ENCODE measurements at places on chromosomes 5 and 9.
A peak's percentile ranks its signal among the peaks of the same experiment; 100 is the strongest.

DNA sequence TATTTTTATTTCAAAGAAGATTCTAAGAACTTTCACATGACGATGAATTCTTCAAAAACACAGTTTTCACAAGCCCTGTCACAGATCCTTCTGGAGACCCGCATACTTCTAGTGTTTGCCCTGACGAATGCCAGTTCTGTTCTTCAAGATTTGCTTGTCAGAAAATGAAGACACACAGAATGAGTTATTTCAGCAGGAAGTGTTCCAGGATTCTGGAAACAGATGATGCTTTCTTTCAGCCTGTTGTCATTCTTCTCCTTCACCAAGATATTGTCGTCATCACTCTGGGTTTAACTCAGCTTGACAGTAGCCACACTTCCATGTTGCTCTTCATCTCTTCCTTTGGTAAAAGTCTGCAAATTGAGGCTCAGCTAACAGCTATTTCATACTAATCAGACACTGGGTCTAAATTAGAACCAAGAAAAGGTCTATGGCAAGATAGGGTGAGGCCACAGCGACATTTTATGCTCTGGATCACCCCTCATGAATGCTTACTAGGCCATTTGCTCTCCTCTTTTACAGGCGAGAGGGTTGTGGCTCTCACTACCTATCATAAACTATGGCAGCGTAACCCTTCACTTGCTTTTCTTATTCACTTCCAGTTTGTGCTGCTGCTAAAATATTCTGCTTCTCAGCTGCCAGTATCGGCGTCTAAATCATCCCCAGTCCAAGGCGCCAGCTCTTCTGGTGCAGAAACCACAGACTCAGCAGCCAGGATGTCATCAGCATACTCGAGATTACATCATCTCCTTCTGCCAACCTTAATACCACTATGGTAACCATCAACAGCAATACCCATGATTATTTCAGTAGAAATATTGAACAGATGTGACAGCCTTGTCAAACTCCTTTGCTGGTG, 159.6 kb upstream of the TBCA start:
- no peak for DNase-seq

DNA sequence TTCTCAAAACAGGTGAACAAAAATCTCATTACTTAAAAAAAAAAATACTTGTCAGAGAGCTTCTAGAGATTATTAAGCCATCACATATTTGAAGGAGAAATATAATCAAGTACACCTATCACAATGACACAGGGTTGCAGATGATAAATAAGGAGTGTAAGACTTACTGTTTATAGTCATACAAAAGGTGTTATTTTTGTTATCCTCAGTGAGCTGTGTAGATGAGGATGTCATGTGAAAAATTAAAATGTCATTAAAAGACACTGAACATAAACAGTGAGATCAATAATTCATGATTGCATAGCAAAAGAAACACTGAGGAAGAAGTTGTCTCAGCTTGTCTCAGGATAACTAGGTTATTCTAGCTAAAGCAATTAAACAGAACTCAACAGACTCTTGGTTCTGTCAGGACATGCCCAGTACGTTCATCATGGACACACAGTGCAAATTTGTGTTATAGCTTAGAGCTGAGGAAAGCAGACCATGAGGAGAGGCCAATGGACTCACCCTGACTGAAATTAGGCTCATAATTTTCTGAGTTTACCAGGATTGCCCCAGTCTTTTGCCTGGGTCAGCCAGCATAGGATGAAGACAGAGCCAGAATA, 1162.6 kb upstream of the C9orf72 start:
- DNase-seq: no peak

- no peak for DNase-seq
Observed at GRCh38 chr9:450057-450456, 235.4 kb downstream of the DOCK8 start.

DNA sequence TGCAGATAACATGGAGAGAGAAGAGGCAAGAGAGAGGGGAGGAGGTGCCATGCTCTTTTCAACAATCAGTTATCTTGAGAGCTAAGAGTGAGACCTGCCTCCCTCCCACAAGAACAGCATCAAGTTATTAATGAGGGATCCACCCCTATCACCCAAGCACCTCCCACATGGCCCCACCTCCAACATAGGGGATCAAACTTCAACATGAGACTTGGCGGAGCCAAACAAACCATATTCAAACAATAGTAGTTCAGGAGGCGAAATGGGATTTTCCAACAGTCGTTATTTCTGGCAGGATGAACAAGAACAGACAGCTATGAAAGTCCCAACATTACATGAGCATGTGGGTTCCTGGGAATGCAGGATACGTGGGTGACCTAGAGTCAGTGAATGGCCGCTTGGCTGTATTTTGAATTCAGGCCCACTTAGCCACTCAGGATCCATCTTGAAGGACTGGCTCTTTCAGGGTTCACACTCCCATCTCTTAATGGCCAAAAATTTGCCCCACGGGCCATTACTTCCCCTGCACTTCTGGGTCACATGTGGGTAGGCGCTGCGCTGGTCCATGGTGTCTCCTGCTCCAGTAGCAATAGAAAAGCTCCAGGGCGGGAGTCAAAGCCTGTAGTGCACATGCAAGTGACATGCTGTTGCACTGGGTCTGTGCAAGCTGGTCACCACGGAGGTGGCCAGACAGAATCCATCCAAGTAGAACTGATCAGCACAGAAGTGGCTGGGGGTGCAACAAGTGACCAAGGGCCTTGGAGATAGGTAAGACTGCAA, 7.1 kb upstream of the FAF2 start:
- no peak for DNase-seq

DNA sequence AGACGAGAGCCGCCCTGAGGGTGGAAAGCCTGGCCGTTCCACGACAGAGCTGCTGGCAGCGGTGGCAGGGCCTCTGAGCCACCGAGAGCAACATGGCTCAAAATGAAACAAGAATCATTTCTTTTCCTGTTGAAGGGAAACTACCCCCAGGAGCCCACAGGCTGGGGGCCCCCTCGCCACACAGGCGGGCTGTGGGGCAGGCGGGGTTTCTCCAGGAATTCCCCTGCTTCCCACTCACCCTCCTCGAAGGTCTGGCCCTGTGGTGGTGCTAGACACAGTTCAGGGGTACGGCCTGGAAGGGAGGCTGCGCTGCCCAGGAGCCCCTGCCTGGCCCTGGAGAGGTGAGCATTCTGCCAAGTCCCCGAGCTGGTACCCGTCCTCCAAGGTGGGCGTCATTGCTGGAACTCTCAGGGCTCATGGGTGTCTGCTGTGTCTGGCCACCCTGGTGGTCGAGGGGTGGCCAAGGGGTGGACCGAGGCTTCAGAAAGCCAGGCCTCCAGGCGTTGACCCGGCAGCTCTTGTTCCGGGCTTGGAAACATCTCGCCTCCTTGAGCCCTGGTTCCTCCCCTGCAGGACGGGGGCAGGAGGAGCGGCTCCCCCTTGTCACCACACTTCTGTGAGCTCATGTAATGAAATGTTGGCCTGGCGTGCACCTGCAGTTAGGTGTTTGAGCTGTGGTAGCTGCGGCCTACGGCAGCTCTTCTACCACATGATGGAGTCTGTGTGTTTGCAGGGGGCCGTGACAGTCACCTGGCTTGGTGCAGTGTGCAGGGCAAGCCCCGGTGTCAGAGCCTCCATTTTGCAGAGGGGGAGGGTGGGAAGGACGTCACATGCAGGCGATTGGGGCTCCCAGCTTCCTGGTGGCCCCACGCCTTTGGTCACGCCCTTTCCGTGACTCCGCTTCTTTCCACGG, 65.3 kb downstream of the RXRA start:
- no peak for DNase-seq

GRCh38 chr5:34022121-34022705, 14.4 kb upstream of the AMACR start:
- peak; percentile 53 for DNase-seq

DNA sequence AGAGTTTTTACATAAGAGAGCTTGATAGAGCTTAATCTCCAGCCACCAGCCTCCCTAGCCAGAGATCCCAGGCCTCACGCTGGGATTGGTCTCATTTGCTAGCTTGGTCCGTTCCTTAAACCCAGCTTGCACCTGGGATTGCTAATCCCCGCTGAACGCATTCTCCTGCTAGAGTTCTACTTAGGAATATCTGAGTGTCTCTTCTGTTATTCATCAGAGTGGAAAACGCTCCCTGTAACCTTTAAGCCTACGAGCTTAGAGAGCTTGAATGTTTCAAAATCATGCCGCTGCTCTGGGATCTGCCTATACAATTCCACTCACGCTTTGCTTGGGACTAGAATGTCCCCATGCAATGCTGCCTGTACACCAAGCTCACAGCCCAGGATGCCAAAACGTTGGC, 201.8 kb downstream of the NSG2 start:
- no peak for DNase-seq

DNA sequence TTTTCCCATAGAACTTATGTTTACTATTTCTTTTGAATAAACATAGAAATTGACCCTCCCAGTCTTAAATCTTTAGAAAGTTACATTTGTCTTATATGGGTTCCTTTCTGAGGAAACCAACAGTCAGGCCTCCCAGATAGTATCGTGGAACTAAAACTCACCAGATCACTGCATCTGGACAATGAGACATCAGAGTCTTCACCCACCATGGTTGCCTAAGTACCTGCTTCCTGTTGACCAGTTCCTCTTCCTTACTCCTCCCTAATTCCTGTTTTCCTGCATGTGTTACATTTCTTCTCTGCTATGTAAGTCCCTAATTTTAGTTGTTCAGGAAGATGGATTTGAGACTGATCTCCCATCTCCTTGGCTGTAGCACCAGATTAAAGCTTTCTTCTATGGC, 462.2 kb downstream of the DIRAS2 start:
- DNase-seq: no peak

DNA sequence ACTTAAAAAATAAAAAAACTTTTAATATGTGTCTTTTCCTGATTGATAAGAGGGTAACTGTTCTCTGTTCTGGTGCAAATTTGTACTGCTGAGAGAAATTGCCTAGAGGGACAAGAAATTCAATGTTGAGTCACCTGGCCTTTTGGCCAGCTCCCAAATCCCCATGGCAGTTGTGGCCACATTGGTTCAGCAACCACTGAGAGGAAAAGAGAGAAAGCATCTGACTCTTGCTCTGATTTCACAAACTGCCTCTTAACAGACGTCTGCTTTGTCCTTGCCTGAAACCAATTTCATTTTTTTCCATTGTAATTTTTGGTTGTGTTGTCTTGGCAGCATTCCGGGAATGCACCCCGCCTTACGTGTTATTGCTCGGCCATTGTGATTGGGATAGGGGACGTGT, 42.4 kb downstream of the NTRK2 start:
- DNase-seq: peak; percentile 44

- DNase-seq: no peak
Observed at GRCh38 chr5:98777295-98777694, 3.8 kb downstream of the RGMB start.

DNA sequence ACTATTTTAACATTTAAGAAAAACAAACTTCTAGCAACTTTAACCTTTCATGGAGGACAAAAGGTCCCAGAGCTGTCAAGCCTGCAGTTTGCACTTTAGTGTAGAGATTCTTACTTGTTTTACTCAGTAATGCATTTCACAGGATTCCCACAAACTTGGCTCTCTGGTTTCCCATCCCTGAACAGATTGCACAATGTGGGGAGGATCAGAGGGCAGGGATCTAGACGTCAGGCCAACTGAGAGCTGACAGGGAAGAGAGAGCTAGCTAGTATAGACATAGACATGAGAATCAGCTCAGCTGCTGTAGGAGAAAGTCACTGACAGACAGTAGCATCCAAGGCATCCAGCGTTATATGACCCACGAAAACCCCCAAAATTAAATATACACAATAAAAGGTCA, 20.9 kb upstream of the BNIP1 start:
- peak; percentile 30 for DNase-seq

GRCh38 chr5:10310066-10310779, 2.5 kb upstream of the CMBL start:
- DNase-seq: peak; percentile 24

GRCh38 chr5:111200828-111201227, 23.4 kb upstream of the CAMK4 start:
- DNase-seq: no peak

- DNase-seq: no peak
Observed at GRCh38 chr5:56094579-56095361, 100.0 kb upstream of the IL6ST start.

DNA sequence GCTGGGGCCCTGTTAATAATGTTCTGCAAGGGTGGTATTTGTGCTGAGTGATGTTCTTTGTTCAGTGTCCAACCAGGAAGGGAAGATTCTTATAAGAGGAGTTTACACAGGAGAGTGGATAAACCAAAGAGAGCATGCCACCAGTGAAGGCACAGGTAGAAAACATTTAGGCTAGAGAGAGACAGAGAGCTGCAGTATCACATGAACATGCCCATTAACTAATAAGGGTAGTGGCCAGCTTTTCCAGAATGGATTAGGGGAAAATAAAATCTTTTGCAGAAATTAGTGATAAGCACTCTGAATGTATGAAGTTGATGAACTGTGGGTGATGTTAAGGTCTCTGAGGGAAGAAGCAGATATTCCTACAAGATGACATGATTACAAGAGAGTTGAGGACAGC, 54.1 kb upstream of the PRLR start:
- DNase-seq: no peak

DNA sequence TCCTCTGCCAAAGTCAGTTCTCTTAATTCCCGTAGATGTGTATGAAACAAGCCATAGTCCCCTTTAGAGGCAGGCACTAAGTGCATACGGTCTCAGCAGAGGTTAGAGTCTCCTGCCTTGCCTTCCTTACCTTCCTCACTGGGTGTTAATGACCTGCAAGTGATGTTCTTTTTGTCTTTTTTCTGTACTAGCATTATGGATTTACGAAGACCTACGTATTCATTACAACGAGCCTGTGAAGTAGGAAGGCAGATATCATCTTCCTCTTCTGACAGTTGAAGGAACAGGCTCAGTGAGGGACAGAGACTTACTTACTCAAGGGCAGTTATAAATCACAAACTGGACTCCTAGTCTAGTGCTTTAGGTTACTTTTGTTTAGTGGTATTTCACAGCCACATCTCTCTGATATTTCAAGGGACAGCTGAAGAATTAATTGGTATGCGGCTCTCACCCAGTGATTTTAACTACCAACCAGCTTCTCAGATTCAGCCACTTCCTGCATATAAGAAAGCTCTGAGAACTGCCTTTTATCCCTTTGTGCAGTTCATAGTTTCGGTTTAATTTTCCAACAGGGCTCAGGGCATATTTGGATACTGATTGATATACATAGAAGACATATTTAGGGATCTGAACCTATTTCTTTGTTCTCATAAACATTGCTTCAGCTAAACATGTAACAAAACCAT, 85.1 kb upstream of the CKMT2 start:
- no peak for DNase-seq

DNA sequence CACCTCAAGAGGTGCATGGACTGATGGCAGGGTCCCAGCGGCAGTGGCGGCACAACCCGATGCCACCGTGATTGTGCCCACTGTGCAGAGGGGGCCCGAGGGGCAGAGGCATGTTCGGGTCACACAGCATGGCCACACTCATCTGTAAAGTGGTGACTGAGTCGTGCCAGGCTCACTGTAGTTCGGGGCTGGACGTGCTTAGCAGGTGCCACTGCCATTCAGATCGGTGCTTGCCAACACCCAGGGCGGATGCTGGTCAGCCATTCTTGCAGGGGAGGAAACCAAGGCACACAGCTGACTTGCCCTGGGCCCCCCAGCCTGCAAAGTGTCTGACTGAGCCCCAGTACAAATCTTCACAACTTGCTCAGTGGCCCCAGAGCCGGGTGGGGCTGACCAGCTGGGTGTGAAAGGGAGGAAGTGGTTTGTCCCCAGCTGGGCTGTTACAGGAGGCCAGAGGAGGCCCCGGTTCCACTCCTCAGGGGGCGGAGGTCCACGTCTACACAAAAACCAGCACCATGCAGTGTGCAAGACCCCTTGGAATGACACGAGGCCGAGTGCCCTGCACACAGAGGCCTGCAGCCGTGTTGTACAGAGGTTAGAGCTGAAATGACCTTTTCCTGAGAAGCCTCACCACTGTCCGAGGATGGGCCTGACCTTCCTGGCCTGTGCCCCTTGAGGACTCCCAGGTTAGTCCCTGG, 17.9 kb downstream of the FGD3 start:
- no peak for DNase-seq

All from brain microvascular endothelial cell (primary cell).